Cerebellum (tissue), 4 donors: ENCODE measurements at places on chromosomes 11 and 22. TPM values are rescaled to one million over a fixed set of nuclear protein-coding genes. Genes with fewer than 3 reads are reported as not detected.

GRCh38 chr11:113137713-113138529 is 176.5 kb upstream of the TTC12 start:
- DNase-seq = no peak

The TMEM45B gene
- 0.64 TPM for total RNA-seq

The GGTLC2 gene
- not detected for total RNA-seq

GRCh38 chr22:21020802-21021429 is 6.0 kb downstream of the P2RX6 start:
- DNase-seq = no peak

DNA sequence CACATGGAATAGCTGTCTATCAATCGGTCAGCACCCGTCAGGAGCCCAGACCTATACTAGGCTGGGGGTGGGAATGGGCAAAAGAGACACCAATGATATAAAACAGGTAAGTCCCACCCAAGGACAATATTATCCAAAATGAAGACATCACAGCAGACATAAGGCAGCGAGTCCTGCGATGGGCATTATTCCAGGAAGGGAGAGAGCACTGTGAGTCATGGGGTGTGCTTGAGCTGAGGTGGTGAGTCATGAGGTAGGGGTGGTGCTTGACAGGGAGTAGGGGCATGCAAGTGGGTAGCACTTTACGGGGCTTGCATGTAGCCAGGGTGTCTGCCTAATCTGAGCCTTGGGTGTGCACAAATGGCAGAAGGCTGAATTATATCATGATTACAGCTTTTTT is 605.0 kb upstream of the CADM1 start:
- DNase-seq = no peak

GRCh38 chr11:73151416-73151815 is 9.3 kb upstream of the FCHSD2 start:
- no peak for DNase-seq

The FOSL1 gene
- not detected for total RNA-seq

- DNase-seq = no peak
These were observed 25.4 kb downstream of the NEAT1 start for GRCh38 chr11:65448074-65448417.

- DNase-seq = no peak
These were observed 44.4 kb downstream of the BRSK2 start for GRCh38 chr11:1433977-1434640.

GRCh38 chr22:18984564-18984963 is 48.5 kb upstream of the PRODH start:
- no peak for DNase-seq

DNA sequence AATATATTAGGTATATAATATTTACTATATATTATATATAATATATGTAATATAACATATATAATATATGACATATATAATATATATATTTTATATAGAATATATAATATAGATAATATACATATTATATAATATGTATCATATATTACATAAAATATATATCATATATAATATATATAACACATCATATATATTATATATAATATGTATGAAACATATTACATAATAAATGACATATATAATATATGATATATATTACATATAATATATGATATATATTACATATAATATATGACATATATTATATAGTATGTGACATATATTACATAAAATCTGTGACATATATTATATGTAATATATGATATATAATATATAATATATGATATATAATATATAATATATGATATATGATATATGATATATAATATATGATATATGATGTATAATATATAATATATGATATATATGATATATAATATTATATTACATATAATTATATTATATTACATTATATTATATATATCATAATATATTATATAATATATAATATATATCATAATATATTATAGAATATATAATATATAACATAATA is 119.5 kb upstream of the RIMBP3 start:
- no peak for DNase-seq

DNA sequence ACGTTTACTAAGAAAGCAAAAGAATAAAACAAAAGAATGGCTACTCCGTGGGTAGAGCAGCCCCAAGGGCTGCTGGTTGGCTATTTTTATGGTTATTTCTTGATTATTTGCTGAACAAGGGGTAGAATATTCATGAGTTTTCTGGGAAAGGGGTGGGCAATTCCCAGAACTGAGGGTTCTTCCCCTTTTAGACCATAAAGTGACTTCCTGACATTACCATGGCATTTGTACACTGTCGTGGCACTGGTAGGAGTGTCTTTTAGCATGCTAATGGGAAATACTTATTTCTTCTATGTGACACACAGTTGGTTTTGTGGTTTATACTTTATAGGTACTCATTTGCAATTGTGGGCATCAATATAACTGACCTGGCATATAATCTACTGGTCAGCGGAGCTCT is 56.3 kb downstream of the SLN start:
- DNase-seq = no peak

DNA sequence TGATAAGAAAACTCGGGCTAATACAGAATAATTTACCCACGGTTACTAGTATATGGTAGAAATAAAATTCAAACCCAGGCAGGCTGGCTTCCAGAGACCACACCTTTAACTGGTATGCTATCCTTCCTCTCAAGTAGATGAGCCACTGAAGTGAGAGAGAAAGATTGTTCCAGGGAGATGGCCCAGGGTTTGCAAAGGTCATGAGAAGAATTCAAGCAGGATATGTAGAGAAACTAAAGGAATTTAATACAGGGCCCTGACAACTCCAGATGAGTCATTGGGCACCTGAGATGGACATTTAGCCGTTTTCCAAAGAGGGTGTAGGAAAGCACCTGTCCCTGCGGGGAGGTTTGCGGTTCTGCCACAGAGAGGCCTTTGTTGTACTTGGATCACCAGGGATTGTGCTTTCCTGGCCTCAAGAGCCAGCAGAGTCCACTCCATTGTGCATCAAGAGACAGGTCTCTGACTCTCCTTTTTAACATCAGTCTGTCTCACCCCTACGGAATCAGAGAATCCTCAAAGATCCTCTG is 152.7 kb upstream of the BLID start:
- no peak for DNase-seq

DNA sequence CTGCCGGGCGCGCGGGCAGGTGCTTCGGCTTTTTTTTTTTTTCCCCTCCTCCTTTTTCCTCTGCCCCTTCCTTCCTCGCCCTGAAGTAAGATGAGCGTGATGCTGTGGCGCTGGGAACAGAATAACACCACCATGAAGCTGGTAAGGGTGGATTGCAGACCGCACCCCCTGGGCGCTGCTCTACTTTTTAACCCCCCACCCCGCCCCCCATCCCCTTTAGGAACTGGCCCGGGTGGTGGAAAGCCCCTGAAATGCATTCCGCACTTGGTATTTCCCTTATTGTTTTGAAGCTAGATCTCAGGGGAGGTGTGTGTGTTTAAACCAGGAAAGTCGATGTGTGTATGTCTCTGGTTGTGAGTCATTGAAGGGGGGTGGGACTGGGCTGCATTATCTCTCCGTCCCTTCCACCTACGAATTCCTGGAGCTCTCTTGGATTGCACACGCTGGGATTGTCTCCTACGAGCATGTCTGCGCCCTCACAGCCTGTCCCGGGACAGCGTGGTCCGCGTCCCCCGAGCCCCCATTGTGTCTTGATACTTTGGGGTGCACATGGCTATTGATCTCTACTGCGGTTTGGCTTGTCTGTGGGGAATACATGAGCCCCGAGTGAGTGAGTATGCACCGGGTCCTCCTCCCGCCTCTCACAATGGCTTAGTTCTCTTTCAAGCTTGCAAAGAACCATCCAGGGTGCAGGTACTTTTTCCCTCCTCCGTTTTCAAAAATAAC is 64.9 kb downstream of the NAV2 start:
- no peak for DNase-seq

The PKDREJ gene
- total RNA-seq = under 0.01 TPM

The OR56A1 gene
- total RNA-seq = 0.27 TPM

The CARNS1 gene
- 0.18 TPM for total RNA-seq

The KDM4D gene
- total RNA-seq = 1.8 TPM

The OR10D3 gene
- total RNA-seq = not detected

DNA sequence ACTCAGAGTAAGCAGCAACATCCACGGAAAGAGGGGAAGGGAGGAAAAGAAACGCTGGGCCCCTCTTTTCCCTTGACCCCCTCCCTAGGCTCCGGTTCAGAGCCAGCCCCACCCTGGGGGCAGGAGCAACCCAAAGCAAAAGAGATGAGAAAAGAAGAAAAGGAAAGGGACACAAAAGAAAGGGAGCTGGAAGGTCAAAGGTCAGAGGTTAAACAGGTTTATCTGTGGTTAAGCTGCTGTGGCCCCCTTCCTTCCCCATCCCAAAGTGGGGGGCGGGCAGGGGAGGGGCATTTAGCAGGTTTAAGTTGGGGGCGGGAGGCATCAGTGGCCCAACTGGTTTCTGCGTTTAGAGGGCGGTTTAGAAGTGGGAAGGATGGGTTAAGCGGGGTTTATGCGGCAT is 35.6 kb downstream of the SLC22A12 start:
- no peak for DNase-seq

The RTN4RL2 gene
- total RNA-seq = 1.2 TPM

The FGF3 gene
- total RNA-seq = 6.5 TPM

The SCGB2A2 gene
- total RNA-seq = not detected

DNA sequence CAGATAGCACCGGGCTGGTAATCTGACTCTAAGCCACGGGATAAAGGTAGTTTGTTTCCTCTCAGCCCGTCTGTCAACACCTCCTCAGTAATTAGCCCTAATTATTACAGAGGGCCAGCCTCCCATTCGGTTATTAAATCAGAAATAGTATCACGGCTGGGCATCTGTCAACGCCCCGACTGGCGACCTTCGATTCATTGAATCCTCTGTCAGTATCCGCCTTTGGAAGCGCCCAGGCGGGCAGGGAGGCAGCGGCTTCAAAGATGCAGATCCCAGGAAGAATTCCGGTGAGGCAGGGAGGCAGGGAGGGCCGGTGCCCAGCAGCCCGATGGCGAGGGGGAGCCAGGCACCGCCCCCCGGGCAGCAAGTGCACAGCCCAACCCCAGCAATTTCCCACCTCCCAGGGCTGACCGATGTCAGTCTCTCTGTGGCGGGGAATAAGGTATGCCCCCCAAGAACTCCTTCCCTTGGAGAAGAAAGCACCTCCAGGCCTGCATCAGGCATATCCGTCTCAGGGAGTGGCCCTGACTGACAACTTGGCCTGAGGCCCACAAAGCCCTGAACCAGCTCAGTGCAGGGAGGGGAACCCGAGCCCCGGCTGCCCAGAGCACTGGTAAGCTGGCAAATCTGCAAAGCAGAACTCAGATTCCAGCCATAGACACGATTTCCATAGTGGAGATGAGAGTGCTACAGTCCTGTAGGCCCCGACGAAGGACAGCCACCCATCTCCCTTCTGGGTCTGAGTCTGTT is 11.4 kb downstream of the GNB1L start:
- DNase-seq = no peak

The OR52I1 gene
- not detected for total RNA-seq

DNA sequence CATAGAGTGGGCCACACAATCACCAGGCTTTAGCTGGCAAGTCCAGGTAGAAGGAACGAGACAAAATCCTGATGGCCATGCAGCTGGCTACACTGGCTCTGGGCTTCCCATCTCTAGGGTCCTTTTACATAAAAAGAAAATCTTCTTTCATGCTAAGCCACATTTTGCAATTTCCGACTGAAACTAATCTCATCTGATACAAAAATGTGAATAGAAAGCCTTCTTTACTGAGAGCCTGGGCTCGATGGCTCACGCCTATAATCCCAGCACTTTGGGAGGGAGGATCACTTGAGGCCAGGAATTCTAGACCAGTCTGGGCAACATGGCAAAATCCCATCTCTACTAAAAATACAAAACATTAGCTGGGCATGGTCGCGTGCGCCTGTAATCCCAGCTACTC is 67.2 kb downstream of the MICAL3 start:
- DNase-seq = no peak

The ARSA gene
- 5.9 TPM for total RNA-seq

GRCh38 chr11:119195680-119196079 is 10.4 kb downstream of the NHERF4 start:
- no peak for DNase-seq

GRCh38 chr11:1839204-1839923 is 583 bp downstream of the TNNI2 start:
- no peak for DNase-seq

- no peak for DNase-seq
These were observed 70.8 kb downstream of the WNT11 start for GRCh38 chr11:76135491-76135890.

DNA sequence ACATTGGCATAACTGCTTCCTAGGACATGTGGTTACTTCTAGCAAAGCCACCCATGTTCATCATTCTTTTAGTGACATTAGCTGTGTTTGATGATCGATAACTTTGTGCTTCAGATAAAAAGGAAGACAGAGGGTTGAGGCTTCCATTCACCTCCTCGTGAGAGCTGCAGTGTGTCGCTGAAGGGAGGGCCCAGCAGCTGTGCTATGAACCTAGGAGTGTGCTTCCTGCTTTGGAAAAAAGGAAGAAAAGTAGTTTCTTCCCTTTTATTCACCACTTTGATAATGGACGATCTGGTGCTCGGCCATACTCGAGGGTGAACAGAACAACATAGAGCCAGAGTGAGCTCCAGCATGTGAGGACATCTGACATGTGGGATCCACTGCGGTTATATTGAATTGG is 6.1 kb upstream of the RFPL2 start:
- no peak for DNase-seq

DNA sequence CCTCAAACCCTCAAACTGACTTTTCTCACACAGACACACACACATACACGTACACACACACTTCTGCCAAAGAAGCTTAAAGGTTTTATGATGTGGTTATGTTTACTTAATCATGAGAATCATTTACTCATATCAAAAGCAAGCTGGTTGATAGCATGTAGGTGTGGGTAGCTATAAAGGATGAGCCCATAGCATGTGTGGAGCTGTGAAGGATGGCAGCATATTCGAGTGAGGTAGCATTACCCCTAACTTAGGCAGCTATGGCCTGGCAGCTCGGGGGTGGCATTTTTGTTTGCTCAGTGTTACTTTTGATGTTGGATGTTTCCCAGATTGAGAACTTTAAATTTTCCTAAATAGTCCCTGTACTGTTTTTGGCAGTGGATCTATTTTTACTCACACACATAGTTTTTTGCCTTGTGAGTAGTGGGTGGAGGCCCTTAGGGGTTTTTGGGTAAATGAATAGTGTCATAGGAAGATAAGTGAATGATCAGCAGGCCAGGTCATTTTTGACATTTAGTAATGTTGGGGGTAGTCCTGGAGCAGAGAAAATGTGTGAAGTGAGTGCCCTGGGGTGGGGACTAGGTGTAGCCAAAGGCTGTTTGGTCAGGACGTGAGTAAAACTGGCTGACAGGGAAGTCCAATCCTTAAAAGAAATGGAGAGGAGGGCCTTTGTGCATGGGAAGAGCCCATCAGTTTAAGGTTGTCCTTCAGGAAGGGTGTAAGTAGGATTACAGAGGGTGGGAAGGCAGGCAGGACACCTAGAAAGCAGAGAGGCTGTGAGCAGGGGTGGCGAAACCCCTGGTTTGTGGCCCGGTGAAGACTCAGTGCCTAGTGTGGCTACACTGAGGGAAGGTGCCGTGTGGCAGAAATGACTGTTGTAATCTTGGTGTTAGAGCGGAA is 7.1 kb downstream of the YWHAH start:
- no peak for DNase-seq

The TRPC6 gene
- 5.4 TPM for total RNA-seq

DNA sequence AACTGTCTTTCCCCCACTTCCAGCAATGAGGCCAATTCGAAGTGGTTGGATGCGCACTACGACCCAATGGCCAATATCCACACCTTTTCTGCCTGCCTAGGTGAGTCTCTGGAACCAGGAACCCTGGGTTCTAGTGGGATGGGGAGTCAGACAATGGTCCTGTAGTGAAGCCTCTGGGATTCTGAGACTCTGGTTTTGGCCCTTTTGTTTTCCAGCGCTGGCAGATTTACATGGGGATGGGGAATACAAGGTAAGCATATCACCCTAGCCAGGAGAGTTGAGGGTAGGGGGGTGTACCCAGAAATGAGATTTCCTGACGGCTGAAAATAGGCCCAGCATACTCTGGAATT is 530 bp downstream of the BBS1 start:
- no peak for DNase-seq
